A172 (cell line): ENCODE measurements at places on chromosomes 3 and 15.
A peak's percentile ranks its signal among the peaks of the same experiment; 100 is the strongest.

DNA sequence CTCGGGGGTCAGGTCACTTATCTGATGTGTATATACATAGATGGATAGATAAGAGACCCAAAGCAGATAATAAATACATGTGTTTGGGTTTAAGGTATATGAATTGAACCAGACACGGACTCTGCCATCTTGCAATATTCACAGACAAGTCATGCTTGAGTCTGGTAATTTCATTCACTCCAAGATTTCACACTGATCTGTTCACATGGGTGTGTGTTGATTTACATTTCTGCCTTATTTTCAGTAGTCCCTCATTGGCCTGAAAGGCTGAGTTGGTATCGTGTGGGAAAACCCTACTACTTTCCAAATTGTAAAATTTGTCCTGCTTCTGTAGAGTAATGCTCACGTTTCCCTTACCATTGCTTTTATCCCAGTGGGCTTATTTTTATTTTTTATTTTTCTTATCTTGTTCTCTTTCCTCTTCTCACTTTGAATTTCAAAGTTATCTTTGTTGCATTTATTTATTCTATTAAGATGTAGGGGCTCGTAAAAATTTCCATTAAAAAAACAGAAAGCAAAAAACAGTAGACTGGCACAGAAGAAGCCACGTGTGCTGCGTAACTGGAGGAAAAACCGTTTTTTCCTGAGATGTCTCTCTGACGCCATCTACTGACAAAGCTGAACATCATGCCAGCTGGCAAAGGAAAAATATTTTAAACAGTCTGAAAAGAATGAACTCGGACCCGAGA is 10.8 kb upstream of the MFSD1 start:
- peak; percentile 76 for DNase-seq

DNA sequence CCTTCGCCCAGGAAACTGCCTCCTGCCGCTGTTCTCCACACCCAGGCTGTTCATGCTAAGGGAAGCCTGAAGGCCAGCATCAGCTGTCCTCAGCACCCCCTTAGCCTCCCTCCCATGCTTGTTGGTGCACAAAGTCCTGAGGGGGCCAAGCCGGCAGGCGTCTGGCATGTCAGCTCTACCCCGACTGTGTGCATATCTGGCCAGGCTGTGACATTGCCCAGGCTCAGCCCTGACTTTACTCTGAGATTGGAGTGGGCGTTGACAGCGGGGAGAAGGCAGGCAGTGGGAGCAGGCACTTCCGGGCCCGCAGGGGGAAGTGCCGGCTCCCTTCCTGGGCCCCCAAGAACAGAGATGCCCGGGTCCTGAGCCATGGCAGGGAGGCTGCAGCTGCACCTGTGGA is 492.2 kb downstream of the AGBL1 start:
- no peak for DNase-seq

DNA sequence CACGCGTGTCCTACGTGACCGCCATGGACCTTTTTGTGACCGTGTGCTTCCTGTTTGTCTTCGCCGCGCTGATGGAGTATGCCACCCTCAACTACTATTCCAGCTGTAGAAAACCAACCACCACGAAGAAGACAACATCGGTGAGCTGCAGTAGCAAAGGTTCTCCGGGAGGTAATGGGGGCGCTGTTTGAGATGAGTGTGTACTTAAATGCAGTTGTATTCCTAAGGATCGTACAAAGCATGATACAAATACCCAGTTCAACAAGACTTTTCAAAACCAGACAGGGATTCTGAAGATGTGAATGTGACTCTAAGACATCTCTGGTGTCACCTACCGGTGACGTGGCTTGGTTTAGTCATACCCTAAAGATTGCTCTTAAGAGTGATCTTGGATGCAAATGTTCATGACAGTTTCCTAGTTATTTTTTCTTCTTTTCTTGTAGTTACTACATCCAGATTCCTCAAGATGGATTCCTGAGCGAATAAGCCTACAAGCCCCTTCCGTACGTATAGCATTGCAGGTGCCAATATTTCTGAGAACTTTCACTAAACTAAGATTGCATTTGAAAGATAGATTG is 556.6 kb downstream of the GABRG3 start:
- peak; percentile 3 for DNase-seq

DNA sequence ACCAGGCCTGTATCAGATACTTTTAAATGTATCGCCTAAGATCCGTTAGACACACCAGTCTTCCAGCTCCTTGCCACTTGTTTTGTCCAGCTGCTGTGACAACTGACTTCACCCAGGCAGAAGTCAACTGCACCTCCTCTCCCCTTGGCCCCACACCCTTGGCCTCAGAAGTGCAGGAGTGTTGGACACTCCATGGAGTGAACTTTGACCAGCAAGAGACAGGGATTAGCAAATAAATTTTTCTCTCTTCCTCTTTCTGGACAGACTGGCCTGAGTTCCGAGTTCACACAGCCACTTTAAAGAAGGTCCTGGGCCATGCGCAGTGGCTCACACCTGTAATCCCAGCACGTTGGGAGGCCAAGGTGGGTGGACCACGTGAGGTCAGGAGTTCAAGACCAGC is 2.9 kb upstream of the CLN6 start:
- DNase-seq: no peak

- DNase-seq: no peak
Measured at GRCh38 chr15:32643907-32644445, 2.5 kb downstream of the SCG5 start.

GRCh38 chr3:148150141-148150540 is 547.6 kb upstream of the AGTR1 start:
- no peak for DNase-seq

- DNase-seq: no peak
Measured at GRCh38 chr3:23672628-23673027, 133.1 kb upstream of the UBE2E1 start.

- no peak for DNase-seq
Measured at GRCh38 chr3:38214560-38214959, 49.2 kb downstream of the OXSR1 start.

GRCh38 chr15:76285241-76285825 is 25.9 kb downstream of the ETFA start:
- DNase-seq: peak; percentile 28

DNA sequence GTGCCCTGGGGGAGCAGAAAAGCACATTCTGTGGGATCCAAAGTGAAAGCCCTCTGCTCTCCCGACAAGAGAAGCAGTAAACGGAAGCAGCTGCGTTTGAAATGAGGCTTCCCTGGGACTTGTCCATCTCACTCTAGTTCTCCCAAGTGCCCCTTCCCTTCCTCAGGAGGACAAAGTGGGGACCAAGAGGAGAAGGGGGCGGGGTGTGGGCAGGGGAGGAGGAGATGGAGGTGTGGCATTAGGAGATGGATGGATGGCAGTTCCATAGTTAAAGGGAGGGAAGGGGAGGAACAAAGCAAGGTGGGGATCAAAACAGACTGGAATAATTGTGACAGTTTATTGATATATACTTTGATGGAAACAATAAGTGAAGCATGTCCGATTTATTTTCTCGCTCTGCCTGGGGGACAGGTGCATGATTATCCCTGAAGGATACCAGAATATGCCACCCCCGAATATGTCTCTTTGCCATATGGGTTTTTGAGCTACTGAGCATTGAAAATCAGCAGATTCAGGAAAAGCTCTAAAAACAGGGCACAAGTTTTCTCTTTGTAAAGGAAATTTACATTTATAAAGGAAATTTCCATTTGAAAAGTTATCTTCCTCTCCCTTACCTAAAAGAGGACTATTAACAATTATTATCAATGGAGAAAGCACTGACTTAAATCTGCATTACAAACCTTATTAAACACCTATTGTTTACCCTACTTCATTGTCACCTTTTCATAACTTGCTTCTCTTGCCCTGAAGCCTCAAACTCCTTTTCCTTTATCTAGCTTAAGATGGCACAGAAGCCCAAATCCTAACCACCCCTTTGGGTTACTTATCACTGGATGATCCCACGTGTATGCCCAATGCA is 58.9 kb upstream of the DAZL start:
- DNase-seq: no peak

- no peak for DNase-seq
Measured at GRCh38 chr3:52397676-52398399, 47.1 kb downstream of the SEMA3G start.

- peak; percentile 7 for DNase-seq
Measured at GRCh38 chr3:111333642-111334041, 208.4 kb upstream of the CD96 start.

GRCh38 chr15:69568173-69569009 is 115.8 kb downstream of the RPLP1 start:
- peak; percentile 36 for DNase-seq

GRCh38 chr3:97883736-97884135 is 61.9 kb downstream of the CRYBG3 start:
- DNase-seq: no peak

GRCh38 chr15:25900901-25901300 is 37.8 kb upstream of the ATP10A start:
- DNase-seq: no peak

DNA sequence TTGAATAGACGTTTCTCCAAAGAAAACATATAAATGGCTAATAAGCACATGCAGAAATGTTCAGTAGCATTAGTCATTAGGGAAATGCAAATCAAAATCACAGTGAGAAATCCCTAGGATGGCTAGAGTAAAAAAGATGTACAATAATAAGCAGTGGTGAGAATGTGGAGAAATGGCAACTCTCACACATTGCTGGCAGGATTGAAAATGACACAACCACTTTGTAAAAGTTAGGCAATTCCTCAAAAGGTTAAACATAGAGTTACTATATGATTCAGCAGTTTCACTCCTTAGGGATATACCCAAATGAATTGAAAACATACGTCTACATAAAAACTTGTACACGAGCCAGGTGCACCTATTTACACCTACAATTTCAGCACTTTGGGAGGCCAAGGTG is 108.7 kb downstream of the ITPR1 start:
- DNase-seq: no peak

DNA sequence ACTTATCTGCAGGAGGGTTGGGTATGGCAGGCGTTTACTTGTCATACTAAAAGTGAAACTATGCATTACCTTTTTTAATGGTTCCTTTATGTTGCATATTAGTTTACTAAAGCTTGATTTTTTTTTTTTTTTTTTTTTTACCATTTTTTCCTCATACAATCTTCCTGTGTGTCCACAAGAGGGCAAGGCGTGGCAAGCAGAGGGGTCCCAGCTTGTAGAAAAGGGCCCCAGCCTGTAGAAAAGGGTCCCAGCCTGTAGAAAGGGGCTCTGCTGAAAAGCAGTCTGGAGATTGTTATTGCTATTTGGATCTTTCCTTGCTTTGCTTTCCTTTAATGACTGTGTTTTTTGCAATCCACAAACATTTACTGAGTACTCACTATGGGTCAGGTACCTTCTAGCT is 21.9 kb downstream of the MKRN2 start:
- DNase-seq: no peak

GRCh38 chr3:183094711-183095110 is 4.6 kb downstream of the MCCC1 start:
- no peak for DNase-seq

DNA sequence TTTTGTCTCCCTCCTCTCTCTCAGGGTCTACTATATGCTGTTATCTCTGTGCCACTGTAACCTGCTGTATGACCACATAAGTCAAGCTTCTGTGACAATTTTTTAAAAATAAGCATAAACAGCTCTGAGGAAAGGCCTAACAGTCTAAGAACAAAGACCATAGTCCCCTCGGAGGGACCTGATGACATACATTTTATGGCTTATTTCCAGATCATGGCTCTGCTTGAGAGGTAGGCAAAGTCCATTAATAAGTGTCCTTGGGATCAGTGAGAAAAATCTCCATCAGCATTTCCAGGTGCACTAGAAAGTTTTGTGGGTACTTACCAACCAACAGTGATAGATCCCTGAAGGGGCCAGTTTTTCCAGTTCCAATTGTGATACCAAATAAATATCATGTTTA is 123.8 kb downstream of the TNIK start:
- DNase-seq: no peak

- peak; percentile 8 for DNase-seq
Measured at GRCh38 chr15:63973212-63974009, 72.9 kb downstream of the DAPK2 start.

- no peak for DNase-seq
Measured at GRCh38 chr3:46593979-46594378, 18.3 kb upstream of the FAM240A start.

DNA sequence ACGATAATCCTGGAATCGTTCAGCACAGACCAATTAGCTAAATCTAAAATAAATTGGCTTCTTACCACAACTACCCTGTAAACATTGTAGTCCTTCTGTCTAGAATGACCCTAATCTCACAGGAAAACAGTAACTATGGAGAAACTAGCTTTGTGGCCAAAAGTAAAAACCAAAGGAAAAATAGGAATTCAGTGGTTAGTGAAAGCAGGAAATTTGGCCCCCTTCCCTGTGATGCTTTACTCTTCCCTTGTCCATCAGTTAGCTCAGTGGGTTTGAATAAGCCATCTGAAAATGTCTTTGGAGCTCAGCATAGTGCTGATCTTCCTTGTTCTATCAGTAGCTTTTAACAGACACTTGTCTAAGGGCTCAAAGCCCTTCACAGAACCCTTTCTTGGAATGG is 1.6 kb downstream of the NMD3 start:
- DNase-seq: peak; percentile 9

DNA sequence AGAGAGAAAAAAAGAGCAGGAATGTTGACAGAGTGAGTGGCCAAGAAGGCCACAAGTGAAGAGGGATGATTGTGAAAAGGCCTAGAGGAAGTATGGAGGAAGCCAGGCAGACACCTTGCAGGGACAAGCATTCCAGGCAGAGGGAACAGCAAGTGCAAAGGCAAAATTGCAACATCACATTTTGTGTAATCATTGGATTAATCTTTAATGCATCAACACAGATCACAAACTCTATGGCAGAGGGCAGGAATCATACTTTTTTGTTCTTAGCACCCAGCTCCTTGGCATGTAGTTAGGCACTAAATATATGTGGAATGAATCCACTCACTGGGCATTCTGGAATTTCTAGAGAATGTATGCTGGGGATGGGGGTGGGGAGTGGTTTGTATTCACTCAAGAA is 312.1 kb upstream of the PROK2 start:
- no peak for DNase-seq

GRCh38 chr3:57604971-57605370 is 7.8 kb upstream of the ARF4 start:
- DNase-seq: no peak

DNA sequence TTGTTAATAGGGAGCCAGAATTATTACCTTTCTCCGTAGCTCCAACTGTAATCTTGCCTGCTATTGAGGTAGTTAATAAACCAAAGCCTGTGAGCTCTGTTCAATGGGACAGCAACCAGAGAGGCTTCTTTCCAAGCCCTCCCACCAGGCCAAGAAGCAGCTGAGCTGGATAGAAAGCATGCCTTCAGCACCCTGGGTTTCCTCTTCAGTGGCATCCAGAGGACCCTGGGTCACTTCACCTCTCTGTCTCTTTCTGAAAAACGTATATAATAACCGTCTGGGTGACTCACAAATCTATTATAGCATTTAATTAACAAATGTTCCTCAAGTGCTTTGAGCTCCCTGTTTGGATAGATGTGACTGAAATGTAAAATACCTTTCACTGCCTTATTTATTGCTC is 420.0 kb downstream of the LPP start:
- DNase-seq: no peak

DNA sequence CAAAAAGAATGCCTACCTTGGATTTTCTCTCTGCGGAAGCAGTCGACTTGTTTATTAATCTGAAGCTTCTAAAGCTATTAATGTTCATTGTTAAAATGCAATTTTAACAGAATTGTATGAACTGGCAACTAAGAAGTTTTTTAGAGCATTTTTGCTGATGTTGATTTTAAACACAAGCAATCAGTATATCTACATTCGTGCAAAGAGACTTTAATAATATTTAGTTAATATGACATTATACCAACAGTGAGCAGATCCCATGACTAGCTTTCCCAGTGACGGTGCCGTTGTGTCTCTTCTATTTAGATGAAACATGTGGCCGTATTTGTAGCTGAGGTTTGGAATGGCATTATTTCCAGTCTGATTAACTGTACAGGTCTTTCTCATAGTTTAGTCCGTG is 88.0 kb downstream of the PEX5L start:
- DNase-seq: no peak

- DNase-seq: no peak
Measured at GRCh38 chr3:192916371-192917027, 1.2 kb downstream of the MB21D2 start.
